HCT116 (cell line): ENCODE measurements at places on chromosomes 1 and 21.

GRCh38 chr1:230083746-230084407 lies 16.8 kb downstream of the GALNT2 start:
- DNase-seq: no peak

- no peak for DNase-seq
Observed at GRCh38 chr1:246447501-246447900, 59.6 kb downstream of the SMYD3 start.

DNA sequence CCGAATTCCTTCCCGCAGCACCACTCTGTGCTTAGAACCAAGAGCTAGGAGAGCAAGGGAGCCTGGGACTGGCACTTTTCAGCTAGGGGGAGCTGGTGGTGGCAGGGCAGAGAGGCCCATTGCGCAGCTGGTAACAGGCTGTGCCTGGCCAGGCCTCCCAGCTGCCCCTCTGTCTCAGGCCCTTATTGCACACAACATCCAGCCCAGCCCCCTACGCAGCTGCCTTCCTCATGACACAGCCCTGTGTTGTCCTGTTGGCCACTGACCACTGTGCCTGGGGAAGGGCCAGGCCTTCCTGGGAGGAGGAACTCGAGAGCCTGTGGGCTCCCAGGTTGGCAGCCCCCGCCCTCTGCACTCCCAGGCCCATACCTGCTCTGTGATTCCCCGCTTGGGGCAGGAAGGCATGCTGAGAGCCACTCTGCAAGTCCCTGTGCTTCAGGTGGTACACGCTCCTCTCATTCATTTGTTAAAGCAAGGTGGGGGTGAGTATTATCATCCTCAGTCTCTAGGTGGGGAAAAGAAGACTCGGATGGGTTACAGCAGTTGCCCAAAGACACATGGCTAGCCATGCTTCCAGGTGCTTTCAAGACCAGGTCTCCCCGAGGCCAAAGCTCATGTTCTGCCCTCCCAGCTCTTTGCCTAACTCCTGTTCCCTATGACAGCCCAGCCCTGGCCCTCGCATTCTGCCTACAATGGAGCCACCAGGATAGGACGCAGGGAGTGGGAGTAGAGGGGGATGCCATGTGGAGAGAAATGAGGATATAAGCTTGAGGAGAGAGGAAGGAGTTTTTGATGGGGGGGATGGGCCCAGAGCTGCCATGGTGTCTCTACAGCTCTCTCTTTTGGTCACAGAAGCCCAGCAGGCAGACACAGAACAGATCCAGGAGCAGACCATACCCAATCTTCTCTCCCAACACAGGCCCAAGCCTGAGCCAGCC lies 81.8 kb downstream of the TMEM53 start:
- DNase-seq: no peak

- no peak for DNase-seq
Observed at GRCh38 chr1:56028244-56028643, 551.1 kb downstream of the PLPP3 start.
